ENCODE measurements at places on chromosomes 3 and 15.

GRCh38 chr15:81293728-81294515 lies 30.0 kb downstream of the STARD5 start:
- DNase-seq = no peak

GRCh38 chr3:13549623-13550422 lies 898 bp downstream of the FBLN2 start:
- no peak for DNase-seq

DNA sequence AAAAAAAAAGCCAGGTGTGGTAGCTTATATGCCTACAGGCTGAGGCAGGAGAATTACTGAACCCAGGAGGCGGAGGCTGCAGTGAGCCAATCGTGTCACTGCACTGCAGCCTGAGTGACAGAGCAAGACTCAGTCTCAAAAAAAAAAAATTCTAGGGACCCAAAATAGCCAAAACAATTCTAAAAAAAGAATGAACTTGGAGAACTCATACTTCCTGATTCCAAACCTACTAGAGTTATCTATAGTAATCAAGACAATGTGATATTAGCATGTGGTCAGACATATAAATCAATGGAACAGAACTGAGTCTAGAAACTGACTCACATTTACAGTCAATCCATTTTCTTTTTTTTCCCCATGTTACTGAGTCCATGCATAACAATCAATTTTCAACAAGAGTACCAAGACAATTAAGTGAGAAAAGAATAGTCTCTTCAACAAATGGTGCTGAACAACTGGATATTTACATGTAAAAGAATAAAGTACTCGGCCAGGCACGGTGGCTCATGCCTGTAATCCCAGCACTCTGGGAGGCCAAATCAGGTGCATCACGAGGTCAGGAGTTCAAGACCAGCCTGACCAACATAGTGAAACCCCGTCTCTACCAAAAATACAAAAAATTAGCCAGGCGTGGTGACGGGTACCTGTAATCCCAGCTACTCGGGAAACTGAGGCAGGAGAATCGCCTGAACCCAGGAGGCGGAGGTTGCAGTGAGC lies 11.9 kb downstream of the PRKAR2A start:
- peak; percentile 20 for DNase-seq

GRCh38 chr15:99305761-99306505 lies 54.7 kb downstream of the LRRC28 start:
- peak; percentile 24 for DNase-seq

DNA sequence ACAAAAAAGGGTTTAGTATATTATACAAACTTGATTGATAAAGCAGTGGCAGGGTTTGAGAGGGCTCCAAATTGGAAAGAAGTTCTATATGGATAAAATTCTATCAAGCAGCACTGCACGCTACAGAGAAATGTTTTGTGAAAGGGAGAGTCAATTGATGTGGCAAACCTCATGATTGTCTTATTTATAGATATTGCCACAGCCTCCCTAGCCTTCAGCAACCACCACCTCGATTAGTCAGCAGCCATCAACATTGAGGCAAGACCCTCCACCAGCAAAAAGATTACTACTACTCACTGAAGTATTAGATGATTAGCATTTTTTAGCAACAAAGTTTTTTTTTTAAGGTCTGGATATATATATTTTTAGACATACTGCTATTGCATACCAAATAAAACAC lies 296.7 kb downstream of the CHST2 start:
- no peak for DNase-seq

GRCh38 chr3:132726341-132726823 lies 4.2 kb upstream of the NPHP3 start:
- peak; percentile 57 for DNase-seq

GRCh38 chr15:98126326-98127085 lies 166.0 kb downstream of the ARRDC4 start:
- DNase-seq = no peak

Measured in mesendoderm (in vitro differentiated cells).